ENCODE measurements at places on chromosomes 1 and 21. TPM values are rescaled to one million over a fixed set of nuclear protein-coding genes. Genes with fewer than 3 reads are reported as not detected.

DNA sequence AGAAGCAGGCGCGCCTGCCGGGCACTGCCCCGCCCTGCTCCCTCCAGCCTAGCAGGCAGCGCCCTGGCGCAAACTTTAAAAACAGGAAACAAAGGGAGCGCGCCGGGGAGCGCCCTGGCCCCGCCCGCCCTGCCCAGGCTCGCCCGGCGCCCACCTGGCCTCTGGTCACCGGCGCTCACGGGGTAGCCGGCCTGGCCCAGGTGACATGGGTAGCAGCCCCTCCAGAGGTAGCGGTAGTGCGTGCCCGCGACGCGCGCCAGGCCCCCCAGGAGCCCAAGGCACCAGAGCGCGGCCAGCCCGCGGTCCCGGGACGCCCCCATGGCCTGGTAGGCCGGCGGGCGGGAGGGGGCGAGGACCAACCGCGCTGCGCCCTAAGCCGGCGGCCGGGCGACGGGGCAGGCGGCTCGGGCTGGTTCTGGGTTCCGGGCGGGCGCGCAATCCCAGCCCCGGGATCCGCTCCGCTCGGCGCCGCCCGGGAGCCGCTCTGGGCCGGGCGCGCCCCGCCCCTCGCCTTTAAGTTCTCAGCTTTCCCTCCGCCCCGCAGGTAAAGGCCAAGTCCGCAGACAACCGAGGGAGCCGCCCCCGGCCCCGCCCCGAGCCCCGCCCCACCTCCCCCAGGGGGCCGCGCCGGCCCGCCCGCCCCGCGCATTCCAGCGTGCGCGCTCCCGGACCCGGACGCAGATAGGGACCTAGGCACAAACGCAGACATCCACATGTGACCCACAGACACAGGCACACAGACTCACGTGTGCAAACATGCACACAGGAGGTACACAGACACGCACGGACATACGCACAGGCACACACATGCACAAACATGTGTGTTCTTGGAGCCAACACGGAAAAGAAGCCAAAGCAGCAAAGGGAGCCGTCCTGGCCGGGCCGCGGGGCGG, 76.7 kb downstream of the ARHGEF16 start:
- peaks cover 33% of the 10 kb centered on the region for H3K27me3 ChIP-seq
- peak overlapping the region; percentile 67 for H3K4me3 ChIP-seq
- H3K27ac ChIP-seq = no peak overlapping the region

DNA sequence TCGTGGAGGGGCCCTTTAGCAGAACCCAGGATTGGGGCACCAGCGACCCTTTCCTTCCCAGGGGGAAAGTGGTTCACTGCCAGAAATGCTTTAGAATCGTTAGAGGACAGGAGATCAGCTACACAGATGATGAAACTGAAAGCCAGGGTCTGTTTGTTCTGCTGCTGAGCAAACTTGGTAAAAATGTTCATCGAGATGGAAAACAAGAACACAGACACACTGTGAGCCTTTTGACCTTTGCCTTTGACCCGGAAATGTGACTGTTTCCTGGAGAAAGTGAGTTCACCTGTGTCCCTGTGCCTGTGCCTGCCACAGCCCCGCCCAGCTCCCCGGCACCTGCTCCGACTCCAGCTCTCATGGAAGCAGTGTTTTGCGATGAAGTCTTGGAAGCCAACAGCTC, 234.3 kb downstream of the CAMTA1 start:
- no peaks in the 10 kb centered on the region for H3K27me3 ChIP-seq
- H3K36me3 ChIP-seq = no peaks in the 10 kb centered on the region
- no peak overlapping the region for H3K4me3 ChIP-seq
- H3K4me1 ChIP-seq = peaks cover 3% of the 10 kb centered on the region
- DNase-seq = no peak

Gene PGBD5
- total RNA-seq = 18.4 TPM

Gene CHRM3
- total RNA-seq = 5.0 TPM

Gene SMCP
- not detected for total RNA-seq

All from H1 (cell line).